ENCODE measurements at places on chromosomes 4 and X.

- DNase-seq = no peak
These were observed 85.0 kb downstream of the NFKB1 start for GRCh38 chr4:102586002-102586643.

DNA sequence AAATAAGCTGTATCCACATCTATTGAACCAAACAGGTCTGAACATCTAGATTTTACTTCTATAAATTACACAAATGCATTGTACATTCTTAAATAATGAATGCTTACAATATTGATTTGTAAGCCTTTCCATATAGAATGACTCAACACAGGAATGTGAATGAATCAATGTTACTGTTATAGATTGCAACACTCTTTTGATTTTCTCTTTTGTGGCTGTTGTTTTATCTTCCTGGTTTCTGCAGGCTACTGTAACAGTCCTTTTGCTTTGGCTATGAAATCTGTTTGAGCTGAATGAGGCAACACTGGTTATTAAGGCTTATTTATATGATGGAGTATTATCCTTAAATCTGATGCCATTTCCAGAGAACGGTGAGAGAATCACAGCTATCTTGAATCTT is 49.5 kb downstream of the GPR50 start:
- DNase-seq = no peak

DNA sequence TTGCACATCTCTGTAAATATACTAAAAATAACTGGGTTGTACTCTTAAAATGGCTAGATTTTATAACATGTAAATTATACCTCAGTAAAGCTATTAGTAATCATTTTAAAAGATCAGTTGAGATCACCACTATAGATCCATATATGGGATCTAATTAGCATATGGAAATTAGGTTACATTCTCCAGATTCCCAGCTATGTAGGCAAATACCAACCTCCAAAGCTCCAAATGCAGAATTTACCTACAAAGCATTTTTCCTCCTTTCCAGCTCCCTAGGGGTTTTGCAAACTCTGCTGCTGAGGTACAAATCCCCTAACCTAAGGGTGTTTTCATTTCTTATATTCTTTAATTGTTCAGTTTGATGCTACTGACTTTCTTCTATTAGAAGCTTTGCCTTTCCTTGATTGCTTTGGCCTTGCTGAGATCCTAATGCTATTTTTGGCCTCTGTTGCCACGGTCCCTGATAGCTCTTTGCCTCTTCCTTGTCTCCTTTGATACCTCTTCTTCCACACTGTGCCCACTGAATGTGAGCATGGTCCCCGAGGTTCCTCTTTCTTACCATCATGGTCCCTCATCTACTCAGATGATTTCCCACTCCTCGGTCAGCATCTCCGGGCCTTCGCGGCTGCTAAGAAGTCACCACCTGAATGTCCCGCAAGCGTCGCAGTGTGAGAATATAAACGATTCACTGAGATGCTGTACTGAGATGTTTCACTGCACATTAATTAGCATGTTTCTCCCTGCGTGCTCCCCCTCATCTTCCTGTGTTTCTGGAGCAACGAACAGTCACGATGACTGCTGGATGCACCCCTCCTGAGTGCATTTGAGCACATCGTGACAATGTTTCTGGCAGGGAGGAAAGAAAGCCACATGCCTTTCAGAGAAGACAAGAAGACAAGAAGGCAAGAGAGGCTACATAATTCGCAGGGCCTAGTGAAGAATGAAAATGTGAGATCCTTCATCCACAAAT is 23.8 kb downstream of the ENPP6 start:
- DNase-seq = no peak

DNA sequence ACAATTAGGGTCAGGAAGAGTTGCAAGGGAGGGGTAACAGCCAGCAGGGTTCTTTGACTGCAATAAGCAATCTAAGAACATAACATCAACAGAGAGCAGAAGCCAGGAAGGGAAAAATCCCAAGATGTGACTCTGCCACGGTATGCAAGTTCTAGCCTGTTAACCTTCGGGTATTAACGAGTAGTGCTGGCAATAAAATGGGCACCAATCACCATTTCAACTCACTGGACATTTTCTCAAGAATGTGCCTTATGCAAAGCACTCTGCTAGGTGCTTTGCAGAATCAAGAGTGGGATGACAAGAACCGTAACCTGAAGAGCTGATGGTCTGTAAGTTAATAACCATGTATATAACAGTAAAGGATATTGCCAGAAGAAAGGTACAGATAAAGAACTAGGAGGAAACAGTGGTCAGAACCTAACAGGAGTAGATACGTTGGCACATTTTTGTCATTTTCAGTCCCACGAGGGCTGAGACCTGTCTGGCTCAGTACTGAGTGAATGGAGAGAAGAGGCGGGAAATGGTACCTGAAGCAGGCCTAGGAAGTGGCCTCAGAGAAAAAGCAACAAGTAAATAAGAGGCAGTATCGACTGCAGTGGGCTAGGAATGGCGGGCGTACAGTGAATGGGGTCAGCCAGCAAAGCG is 2.7 kb downstream of the ELOVL6 start:
- DNase-seq = no peak

GRCh38 chr4:101157415-101158133 is 189.8 kb downstream of the PPP3CA start:
- DNase-seq = no peak

GRCh38 chrX:115031989-115032388 is 14.6 kb upstream of the IL13RA2 start:
- DNase-seq = no peak

GRCh38 chr4:75821966-75822365 is 80.3 kb downstream of the PPEF2 start:
- no peak for DNase-seq

- no peak for DNase-seq
These were observed 54.0 kb downstream of the SLC9A7 start for GRCh38 chrX:46704767-46705386.

GRCh38 chr4:41304221-41304620 is 47.5 kb downstream of the UCHL1 start:
- DNase-seq = no peak

DNA sequence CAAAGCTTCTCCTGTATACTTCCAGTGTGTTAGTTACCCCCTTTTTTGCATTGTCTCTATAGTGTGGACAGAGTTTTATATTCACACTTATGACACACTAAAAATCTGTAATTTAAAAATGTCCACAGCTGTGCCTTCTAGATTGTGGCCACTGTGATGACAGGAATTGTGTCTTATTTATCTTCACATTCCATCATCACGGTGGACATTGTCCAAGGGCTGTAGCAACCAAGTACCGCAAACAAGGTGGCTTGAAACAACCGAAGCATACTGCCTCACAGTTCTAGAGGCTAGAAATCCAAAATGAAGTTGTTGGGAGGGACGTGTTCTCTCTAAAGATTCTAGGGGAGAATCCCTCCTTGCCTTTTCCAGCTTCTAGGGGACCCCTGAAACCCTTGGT is 32.3 kb downstream of the CHRNA9 start:
- DNase-seq = no peak

DNA sequence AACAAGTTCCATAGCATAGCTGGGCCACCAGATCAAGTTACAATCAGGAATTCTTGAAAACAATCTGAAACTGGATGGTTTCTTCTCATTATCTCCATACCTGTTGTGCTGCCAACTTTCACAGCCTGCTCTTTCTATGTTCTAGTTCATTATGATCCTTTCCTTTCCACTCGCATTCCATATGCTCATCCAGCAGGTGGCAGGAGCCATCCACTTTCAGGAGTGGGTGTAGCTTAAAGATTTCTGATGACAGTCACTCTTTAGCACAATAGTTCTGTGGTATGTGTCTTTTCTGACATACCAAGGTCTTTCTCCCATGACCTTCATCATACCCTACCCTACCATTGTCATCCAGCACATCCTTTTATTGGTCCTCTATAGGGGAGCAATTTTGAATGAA is 46.4 kb downstream of the PAGE2 start:
- no peak for DNase-seq

- no peak for DNase-seq
These were observed 9.6 kb upstream of the MAP7D3 start for GRCh38 chrX:136260776-136261175.

GRCh38 chrX:71056867-71057266 is 11.3 kb downstream of the SNX12 start:
- no peak for DNase-seq

GRCh38 chrX:12617241-12617640 is 174.0 kb upstream of the PRPS2 start:
- no peak for DNase-seq

GRCh38 chrX:103518571-103518970 is 718 bp downstream of the RAB40A start:
- DNase-seq = no peak

GRCh38 chr4:105845559-105845958 is 49.7 kb upstream of the NPNT start:
- DNase-seq = no peak

GRCh38 chrX:37746218-37746941 is 33.5 kb upstream of the CYBB start:
- no peak for DNase-seq

- no peak for DNase-seq
These were observed 333.3 kb downstream of the TRAM1L1 start for GRCh38 chr4:116752027-116752426.

- DNase-seq = no peak
These were observed 117.7 kb downstream of the FSTL5 start for GRCh38 chr4:162046135-162046534.

- no peak for DNase-seq
These were observed 406.2 kb downstream of the ANKRD50 start for GRCh38 chr4:124306352-124306751.

- DNase-seq = no peak
These were observed 7.0 kb upstream of the TRPC5OS start for GRCh38 chrX:111868726-111869638.

GRCh38 chrX:76893930-76894329 is 466.4 kb downstream of the MAGEE1 start:
- DNase-seq = no peak

DNA sequence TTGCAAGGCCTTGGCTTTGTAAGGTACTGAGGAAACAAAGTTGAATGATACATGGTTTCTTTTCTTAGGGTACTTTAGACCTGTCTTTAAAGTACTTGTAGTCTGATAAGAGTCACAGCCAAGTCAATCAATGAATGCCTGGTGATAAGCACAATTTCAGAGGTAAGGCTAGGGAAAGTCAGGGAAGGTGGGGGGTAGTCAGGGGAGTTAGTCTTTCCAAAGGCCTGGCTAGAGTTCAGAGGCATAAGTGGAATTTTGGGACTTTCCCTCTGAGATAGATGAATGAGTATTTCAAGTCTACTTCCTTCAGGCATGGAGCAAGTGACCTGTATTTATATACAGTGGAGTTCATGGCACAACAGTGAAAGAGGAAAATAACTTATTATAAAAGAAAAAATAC is 78.3 kb downstream of the SLC4A4 start:
- no peak for DNase-seq

DNA sequence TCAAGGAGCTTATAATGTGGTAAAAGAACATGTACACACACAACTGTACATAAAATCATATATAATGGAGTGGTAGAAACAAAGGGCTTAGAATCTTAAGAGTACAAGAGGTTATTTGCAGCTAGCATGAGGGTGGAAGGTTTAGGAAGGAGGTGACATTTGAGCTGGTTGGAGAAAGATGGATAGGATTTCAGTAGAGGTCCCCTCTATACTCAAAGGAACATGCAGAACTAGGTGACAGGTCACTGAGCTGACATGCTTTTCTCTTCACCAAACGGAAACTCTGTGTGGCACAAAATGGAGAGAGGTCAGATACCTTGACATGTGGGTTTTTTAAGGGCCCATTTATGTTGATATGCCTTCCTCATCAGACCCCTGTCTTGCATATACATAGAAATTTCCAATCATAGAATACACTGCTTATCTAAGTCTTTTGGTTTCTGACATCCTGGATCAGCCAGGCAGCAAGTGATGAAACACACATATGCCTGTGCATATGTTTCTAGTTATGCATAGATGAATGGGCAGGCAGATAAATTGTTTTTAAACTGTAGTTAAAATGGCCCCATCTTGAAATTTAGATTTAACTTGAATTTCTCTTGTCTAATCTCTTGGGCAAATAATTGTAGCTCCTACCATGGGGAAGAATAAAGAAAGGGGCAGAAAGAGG is 29.3 kb downstream of the CLCN5 start:
- no peak for DNase-seq

GRCh38 chrX:63576533-63576932 is 208.5 kb downstream of the ARHGEF9 start:
- DNase-seq = no peak

DNA sequence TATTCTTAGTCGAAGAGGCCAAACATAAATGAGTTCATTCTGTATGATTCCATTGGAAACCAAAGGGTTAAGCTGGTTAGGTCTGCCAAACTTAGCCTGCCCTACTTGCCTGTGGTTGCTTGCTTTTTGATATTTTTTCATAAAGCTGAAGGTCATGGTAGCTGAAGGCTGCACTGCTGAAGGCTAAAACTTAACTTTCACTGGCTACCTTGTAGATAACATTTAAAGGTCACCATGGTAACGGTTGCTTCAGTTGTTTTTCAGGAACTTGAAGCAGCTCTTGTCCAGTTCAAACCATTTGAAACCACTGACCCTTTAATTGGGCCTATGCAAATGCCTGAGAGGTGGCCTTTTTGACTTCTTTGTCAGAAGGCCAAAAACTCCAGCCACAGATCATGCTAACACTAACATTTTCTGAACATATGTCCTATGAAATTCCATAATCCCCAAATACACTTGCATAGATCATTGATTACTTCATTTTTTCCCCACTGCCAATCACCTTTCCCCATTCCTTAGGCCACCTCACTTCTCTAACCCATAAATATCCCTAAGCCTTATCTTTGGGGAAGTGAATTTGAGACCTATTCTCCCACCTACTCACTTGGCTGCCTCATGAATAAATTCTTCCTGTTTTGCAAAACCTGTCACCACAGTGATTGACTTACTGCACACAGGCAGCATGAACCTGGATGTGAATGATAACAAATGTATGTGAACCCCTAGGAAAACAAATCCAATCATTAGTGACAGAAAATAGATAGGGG is 10.7 kb upstream of the SMIM10L2A start:
- DNase-seq = no peak

DNA sequence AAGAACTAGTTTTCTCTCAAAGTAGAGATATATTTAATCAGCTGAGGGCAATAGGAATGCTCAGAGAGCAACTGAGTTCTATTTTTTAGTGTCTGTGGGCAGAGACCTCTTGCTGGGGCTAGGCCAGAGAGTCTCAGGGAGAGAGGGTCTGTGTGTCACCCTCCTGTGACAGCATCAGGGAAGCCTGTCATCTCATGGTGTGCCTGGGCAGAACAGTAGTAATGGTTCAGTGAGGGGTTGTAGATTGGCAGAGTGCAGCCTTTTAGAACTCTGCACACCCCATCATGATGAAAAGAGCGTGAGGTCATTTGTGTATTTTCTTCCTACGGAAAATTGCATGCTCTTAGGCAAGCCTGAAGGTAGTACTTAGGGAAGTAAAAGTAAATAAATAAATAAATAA is 1396.5 kb upstream of the AGA start:
- no peak for DNase-seq

GRCh38 chr4:113564493-113564892 is 197.0 kb downstream of the CAMK2D start:
- DNase-seq = no peak

DNA sequence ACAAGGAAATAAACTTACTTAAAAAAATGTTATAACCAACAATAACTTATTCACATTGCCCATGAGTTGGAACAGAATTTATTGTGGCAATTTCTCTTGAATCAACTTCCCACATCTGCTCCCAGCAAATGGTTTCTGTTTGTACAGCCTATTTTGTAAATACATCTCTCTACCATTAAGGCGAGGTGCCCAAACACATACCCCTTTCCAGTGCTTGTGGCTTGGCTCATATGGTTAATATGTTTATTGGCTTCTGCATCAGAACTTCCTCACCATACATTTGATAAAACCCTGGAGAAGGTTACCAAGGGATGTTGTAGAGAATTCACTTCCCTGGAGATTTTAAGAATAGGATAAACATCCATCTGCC is 207.1 kb downstream of the SOWAHB start:
- DNase-seq = no peak

Measured in epithelial cell of prostate (primary cell).